ENCODE measurements at places on chromosomes 2 and 18. TPM values are rescaled to one million over a fixed set of nuclear protein-coding genes. Genes with fewer than 3 reads are reported as not detected.

The SPP2 gene
- not detected for total RNA-seq

The PCGF1 gene
- 8.6 TPM for total RNA-seq

The VWA3B gene
- not detected for total RNA-seq

The APCDD1 gene
- 9.2 TPM for total RNA-seq

The LCT gene
- total RNA-seq: not detected

The C2orf72 gene
- total RNA-seq: 2.1 TPM

The CSRNP3 gene
- 1.5 TPM for total RNA-seq

The ANKRD30B gene
- total RNA-seq: not detected

The THSD7B gene
- total RNA-seq: not detected

The CCDC121 gene
- 1.6 TPM for total RNA-seq

The PEX13 gene
- total RNA-seq: 32.7 TPM

The IL36G gene
- not detected for total RNA-seq

The GDF7 gene
- 0.36 TPM for total RNA-seq

The SLC40A1 gene
- 5.2 TPM for total RNA-seq
